G401 (cell line): ENCODE measurements at places on chromosomes 3 and 15.
A peak's percentile ranks its signal among the peaks of the same experiment; 100 is the strongest.

DNA sequence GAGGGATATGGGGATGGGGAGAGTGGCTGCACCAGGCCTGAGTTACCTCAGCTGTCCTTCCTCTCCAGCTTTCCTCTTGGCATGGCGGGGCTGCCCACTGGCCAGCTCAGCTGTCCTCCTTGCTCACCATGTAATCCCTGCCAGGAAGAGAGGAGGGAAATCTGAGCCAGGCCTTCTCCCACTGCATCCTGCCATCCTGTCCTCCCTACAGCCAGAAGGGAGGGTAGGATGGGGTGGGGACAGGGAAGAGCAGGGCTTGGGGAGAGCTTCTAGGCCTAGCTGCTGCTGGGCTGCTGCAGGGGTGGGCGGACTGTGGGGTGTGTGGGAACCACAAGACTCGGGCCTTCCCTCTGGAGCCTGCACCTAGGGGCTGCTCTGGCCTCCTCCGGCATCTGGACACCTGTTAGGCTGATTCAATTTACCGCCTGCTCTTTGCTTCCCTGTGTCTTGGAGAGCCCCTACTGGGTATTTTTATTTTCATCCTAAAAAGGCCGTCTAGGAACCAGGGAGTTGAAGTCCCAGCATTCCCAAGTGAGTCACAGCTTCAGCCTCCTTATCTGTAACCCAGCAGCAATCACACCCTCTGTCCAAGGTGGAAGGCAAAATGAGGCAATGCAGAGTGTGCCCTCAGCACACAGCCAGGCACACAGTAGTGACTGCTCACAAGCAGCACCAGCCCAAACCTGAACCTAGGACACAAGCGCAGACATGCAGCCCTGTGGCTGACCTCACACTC, 13.1 kb upstream of the KY start:
- DNase-seq = peak; percentile 90

GRCh38 chr3:104273046-104273649, 1093.6 kb upstream of the ALCAM start:
- no peak for DNase-seq

DNA sequence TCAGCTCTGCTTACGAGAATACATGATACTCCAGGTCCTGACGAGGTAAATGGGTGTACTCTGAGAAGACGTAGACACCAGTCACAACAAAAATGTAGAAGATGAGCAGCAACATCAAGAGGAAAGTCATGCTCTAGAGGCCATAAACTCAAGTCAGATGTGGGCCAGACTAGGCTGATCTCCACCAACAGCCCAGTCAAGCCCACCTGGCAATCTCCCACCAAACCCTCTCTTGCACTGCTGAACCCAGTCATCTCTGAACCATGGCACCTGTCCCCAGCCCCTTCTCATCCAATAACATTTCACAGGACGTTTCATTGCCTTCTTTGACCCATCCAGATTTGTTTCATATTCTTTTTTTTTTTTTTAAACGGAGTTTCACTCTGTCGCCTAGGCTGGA, 10.8 kb upstream of the PDIA3 start:
- DNase-seq = no peak

DNA sequence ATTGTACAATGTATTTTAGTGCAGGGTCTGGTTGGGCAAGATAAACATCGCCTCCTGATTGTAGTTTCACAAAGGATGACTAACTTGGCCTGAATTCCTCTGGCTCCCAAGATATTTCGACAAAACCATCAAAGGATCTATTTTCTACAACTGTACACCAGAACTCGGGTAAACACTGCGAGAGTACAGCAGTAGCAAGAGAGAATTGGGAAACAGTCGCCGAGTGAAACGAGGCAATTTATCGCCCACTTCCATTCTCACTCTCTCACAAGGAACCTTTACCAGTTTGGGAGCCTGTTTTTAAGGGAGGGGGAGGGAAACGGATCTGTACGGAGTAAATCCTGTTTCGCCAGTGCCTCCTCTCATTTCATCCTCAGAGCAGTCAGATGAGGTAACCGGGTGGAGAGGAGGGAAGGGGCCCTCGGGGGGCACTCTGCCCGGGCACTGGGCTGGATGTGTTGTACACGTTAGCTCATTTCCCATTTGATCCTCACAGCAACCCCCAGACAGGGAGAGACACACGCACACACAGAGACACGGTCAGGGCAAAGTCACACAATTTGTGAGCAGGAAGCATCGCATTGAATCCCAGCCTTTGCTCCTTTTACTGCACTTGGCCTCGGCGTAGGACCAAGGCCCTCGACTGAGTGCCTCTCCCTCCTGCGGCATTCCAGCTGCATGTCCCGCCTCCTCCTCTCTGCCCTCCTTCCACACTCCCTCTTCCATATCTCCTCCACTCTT, 120.1 kb downstream of the LIPC start:
- DNase-seq = no peak

- no peak for DNase-seq
Observed at GRCh38 chr15:43165801-43166325, 19.3 kb upstream of the CCNDBP1 start.

GRCh38 chr3:67382536-67382935, 271.9 kb downstream of the SUCLG2 start:
- DNase-seq = no peak

GRCh38 chr15:90364251-90364650, 12.2 kb downstream of the ZNF774 start:
- DNase-seq = no peak

DNA sequence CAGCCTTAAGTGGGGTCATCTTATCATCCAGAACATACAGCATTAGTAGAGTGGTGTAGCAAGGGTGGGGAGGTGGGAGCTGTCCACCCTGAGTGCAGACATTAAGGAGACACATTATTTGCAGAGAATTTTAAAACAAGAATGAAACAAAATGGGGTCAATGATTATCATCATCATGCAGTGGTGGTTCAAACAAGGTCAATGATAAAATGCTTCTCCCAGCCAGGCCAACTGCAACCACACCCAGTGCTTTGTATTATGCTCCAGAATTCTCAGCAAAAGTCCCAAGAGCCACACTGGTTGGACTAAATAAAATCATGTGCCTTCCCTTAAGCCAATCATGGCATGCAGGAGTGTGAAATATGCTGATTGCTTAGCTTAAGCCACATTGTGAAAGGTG, 96.7 kb upstream of the FHIT start:
- no peak for DNase-seq

DNA sequence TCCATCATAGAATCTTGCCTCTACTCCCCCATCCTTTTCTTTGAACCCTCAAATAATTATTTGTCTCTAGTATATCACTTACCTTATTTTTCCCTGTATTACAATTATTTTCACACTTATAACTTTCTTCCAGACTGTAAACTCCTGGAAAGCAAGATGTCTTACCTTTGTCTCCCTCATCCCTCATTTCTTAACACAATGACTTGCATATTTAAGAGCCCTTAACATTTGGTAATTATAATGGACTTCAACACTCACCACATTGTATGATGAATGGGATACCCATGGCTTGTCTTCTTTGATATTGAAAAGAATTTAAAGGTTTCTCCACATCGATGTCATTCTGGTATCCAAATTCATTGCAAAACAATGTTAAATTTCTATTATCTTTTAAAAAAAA, 81.4 kb upstream of the GUCA1C start:
- DNase-seq = no peak

DNA sequence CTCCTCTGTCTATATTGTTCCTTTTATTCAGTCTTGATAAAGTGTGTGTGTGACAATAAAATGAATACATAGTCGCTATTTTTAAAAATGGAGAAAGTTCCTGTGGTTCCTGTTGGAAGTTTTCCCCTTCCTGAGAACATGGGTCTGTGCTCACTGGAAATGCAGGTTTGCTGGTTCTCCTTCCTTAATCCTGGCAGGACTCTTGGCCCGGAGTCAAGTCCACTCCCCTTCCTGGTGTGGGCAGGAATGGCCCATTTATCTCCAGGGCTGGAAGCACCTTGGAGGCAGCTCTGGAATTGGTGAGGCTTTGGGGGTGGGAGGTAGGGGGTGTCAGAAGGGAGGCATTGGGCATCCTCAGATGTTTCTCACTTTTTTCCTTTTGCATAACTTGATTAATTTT, 30.1 kb downstream of the FOXL2 start:
- no peak for DNase-seq

- DNase-seq = peak; percentile 51
Observed at GRCh38 chr15:65937054-65937453, 67.8 kb downstream of the RAB11A start.

DNA sequence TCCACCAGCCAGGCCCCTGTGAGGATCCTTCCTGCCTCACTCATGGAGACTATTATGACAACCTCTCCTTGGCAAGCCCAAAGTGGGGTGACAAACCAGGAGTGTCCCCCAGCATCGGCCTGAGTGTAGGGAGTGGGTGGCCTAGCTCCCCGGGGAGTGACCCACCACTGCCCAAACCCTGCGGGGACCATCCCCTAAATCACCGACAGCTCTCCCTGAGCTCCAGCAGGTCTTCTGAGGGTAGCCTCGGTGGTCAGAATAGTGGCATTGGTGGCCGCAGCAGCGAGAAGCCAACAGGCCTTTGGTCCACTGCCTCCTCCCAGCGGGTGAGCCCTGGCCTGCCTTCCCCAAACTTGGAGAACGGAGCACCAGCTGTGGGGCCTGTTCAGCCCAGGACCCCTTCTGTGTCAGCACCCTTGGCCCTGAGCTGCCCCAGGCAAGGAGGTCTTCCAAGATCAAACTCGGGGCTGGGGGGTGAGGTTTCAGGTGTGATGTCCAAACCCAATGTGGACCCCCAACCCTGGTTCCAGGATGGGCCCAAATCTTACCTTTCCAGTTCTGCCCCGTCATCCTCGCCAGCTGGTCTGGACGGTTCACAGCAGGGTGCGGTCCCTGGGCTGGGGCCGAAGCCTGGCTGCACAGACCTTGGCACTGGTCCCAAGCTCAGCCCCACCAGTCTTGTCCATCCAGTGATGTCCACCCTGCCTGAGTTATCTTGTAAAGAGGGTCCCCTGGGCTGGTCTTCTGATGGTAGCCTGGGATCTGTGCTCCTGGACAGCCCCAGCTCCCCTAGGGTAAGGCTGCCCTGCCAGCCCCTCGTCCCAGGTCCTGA, 1.0 kb downstream of the LIMD1 start:
- no peak for DNase-seq

GRCh38 chr15:72136170-72137051, 18.2 kb downstream of the SENP8 start:
- DNase-seq = no peak

- DNase-seq = peak; percentile 40
Observed at GRCh38 chr15:64046421-64047153, at the start of gene DAPK2. TSS of gene DAPK2 (minus strand) at chr15:64046485. CDS start at chr15:64040261, 6,224 bp downstream.
